ENCODE measurements at places on chromosomes 12 and 14. TPM values are rescaled to one million over a fixed set of nuclear protein-coding genes. Genes with fewer than 3 reads are reported as not detected.

DNA sequence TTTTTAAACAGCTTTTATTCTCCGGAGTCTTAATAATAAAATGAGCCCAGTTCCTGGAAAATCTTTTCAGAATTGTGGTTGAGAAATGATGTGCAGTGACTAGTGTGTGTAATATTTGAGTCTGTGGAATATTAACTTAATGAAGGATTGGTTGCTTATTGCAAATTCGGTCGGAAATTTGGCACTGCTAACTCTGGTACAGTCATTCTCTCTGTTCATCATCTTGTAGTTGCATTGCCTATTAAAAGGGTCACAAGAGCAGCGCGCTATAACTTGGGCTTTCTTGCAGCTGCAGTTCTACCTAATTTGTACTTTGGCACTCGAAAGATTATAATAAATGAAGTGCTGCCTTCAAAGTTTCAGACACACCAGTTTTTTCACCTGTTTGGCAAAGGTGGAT, 146.0 kb downstream of the FLRT2 start:
- no peak for DNase-seq
- H3K27me3 ChIP-seq, result no peaks in the 10 kb centered on the region
- H3K36me3 ChIP-seq, result no peaks in the 10 kb centered on the region
- H3K4me3 ChIP-seq, result no peak overlapping the region
- no peak overlapping the region for H3K27ac ChIP-seq
- no peaks in the 10 kb centered on the region for H3K4me1 ChIP-seq

GRCh38 chr12:51653431-51653830, 62.4 kb downstream of the SCN8A start:
- no peak overlapping the region for H3K4me3 ChIP-seq
- H3K36me3 ChIP-seq, result no peaks in the 10 kb centered on the region
- H3K4me1 ChIP-seq, result no peaks in the 10 kb centered on the region
- H3K27me3 ChIP-seq, result no peaks in the 10 kb centered on the region
- no peak overlapping the region for H3K27ac ChIP-seq
- no peak for DNase-seq

GRCh38 chr12:13052421-13052820, 8.2 kb downstream of the FAM234B start:
- DNase-seq, result no peak
- H3K4me3 ChIP-seq, result no peak overlapping the region
- no peak overlapping the region for H3K27ac ChIP-seq

DNA sequence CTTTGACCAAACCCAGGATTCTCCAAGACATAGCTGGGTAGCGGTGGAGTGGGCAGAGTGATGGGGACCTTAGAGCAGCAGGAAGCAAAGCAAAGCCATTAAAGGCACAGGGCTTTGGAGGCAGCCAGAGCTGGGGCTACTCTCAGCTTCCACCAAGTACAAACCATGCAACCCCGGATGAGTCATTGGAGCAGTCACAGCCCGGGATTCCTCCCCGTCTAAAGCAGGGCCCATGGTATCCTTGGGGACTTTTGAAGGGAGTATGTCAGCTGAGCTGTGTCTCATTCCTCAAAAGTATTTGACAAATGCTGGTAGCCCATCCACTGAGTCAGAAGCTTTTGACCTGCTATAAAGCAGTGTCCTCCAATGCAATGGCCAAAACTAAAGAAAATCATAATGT, 9.7 kb upstream of the IFI27 start:
- H3K4me3 ChIP-seq, result no peak overlapping the region
- no peak overlapping the region for H3K27ac ChIP-seq
- H3K27me3 ChIP-seq, result no peaks in the 10 kb centered on the region
- H3K36me3 ChIP-seq, result no peaks in the 10 kb centered on the region
- DNase-seq, result no peak

DNA sequence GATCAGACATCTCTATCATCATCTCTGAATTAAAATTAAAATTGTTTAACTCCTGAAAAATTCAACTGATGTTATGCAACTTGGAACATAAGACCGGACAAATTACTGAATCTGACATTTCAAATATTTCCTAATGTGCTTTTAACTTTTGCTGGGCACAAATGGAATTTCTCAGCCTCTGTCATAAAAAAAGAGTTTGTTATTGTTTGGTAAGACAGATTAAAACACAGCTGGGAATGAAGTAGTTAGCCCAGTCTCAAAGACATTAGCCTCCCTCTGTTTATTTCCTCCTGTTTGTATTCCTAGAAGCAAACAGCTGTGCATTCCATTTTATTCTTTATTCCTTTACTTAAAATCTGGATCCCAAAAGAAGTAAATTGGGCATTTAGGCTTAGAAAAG, 29.4 kb downstream of the PLEKHA5 start:
- H3K36me3 ChIP-seq, result no peaks in the 10 kb centered on the region
- no peak for DNase-seq
- H3K4me3 ChIP-seq, result no peak overlapping the region
- no peak overlapping the region for H3K27ac ChIP-seq
- H3K4me1 ChIP-seq, result no peaks in the 10 kb centered on the region
- H3K27me3 ChIP-seq, result no peaks in the 10 kb centered on the region

DNA sequence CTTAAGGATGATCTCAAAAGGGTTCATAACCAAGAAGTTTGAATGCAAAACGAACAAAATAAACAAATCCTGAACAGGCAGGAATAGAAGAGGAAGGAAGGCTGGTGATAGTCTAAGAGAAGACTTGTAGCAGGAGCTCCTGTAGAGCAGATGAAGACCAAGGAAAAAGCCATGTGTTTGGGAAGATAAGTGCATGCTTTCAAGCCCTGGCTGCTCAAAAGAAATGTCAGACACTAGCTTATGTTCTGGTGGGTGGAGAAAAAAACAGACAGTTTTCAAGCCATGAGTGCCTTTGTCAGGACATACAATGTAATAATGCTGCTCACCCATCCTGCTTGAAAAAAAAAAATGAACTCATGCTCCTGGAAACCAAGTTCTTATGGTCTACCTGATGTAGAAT, 27.4 kb downstream of the TAOK3 start:
- H3K4me1 ChIP-seq, result peaks cover 21% of the 10 kb centered on the region
- H3K36me3 ChIP-seq, result no peaks in the 10 kb centered on the region
- DNase-seq, result no peak
- H3K4me3 ChIP-seq, result no peak overlapping the region
- H3K27me3 ChIP-seq, result no peaks in the 10 kb centered on the region

GRCh38 chr14:27672047-27672446, 1074.2 kb upstream of the NOVA1 start:
- no peaks in the 10 kb centered on the region for H3K36me3 ChIP-seq
- DNase-seq, result no peak
- H3K27ac ChIP-seq, result no peak overlapping the region
- no peak overlapping the region for H3K4me3 ChIP-seq
- H3K27me3 ChIP-seq, result no peaks in the 10 kb centered on the region

- no peak overlapping the region for H3K4me3 ChIP-seq
- no peaks in the 10 kb centered on the region for H3K4me1 ChIP-seq
- peaks cover 4% of the 10 kb centered on the region for H3K27me3 ChIP-seq
- no peak overlapping the region for H3K27ac ChIP-seq
These were observed 42.1 kb downstream of the B4GALNT3 start for GRCh38 chr12:501722-502447.

- no peak overlapping the region for H3K27ac ChIP-seq
- H3K4me1 ChIP-seq, result no peaks in the 10 kb centered on the region
- H3K4me3 ChIP-seq, result no peak overlapping the region
- DNase-seq, result no peak
These were observed 22.4 kb downstream of the PALS1 start for GRCh38 chr14:67263499-67264149.

DNA sequence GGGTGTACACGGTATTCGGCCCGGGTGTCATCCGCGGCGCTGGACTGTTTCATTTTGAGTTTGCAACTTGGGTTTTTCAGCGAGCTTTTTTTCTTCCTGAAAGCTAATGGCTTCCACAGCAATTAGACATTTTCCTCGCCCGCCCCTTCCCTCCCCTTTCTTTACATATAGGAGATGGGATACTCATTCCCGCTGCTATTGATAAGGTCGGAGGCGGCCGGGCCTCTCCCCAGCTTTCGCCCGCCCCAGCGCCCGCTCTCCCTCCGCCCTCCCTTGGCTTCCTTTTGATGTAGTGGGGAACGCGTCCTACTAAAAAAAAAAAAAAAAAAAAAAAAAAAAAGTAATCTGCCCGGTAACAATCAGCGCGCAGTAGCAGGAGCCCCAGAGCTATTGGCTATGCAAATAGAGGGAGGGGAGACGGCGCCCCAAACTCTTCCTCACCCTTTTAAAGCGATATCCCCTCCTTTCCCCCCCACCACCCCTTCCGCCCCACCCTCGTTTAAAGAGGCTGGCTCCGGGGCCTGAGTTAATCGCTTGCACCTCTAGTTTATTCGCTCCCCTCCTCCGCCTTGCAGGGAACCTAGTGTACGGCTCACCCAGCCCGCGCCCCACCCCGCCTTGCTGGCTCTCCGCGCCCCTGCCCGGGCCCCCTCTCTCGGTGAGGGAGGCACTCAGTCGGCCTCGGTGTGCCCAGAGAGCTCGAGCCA, 1.7 kb upstream of the CCND2 start:
- DNase-seq, result peak; percentile 74
- H3K36me3 ChIP-seq, result no peaks in the 10 kb centered on the region
- peak overlapping the region; percentile 86 for H3K27ac ChIP-seq

DNA sequence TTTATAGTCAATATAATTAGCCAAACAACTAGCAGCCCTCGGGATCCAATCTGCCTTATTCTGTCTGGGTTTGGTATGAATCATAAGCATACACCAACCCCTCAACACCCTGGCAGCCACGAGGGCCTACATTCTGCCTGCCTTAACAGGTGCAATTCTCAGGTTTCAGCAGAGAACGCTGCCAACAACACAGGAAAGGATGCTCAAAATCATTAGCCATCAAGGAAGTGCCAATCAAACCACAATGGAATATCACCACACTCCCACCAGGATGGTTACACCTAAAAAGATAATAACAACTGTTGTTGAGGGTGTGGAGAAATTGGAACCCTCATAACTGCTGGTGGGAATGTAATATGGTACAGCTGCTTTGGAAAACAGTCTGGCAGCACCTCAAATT, 122.8 kb downstream of the TTC7B start:
- H3K4me3 ChIP-seq, result no peak overlapping the region
- H3K27ac ChIP-seq, result no peak overlapping the region
- H3K36me3 ChIP-seq, result no peaks in the 10 kb centered on the region
- no peak for DNase-seq
- no peaks in the 10 kb centered on the region for H3K27me3 ChIP-seq
- no peaks in the 10 kb centered on the region for H3K4me1 ChIP-seq

DNA sequence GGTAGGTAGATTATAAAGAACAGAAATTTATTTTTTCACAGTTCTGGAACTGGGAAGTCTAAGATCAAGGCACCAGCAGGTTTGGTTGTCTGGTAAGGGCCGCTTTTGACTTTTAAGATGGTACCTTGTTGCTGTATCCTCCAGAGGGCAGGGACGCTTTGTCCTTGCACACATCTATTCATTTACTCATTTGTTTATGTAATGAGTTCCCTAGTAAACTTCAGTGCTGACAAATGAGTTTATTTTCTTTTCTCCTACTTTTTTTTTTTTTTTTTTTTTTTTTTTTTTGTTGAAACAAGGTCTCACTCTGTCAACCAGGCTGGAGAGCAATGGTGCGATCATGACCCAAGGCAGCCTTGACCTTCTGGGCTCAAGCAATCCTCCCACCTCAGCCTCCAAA, 195.7 kb downstream of the FBXL14 start:
- no peaks in the 10 kb centered on the region for H3K36me3 ChIP-seq
- DNase-seq, result no peak
- no peak overlapping the region for H3K27ac ChIP-seq

DNA sequence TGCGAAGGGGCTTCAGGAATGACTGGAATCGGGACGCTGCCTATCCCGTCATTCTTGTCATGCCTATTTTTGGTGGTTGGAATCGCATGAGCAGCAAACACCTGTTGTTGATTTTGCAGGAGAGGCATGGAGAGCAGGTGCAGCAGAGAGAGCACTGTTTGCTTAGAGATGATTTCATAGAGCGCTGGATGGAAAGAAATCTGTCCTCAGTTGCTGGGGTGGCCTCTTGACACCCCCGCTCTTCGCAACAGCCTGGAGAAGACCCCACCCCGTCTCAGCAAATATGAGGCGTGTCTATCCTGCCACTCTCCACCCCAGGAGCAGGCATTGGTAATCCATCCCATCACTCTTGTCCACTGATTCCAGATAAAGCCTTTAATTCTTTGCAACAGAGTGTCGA, 19.3 kb upstream of the NCOR2 start:
- no peak overlapping the region for H3K27ac ChIP-seq
- H3K4me1 ChIP-seq, result no peaks in the 10 kb centered on the region

GRCh38 chr12:85281636-85282312, 1.8 kb downstream of the ALX1 start:
- H3K4me1 ChIP-seq, result no peaks in the 10 kb centered on the region
- no peak overlapping the region for H3K27ac ChIP-seq
- peaks cover 5% of the 10 kb centered on the region for H3K27me3 ChIP-seq
- no peaks in the 10 kb centered on the region for H3K36me3 ChIP-seq
- H3K4me3 ChIP-seq, result no peak overlapping the region

DNA sequence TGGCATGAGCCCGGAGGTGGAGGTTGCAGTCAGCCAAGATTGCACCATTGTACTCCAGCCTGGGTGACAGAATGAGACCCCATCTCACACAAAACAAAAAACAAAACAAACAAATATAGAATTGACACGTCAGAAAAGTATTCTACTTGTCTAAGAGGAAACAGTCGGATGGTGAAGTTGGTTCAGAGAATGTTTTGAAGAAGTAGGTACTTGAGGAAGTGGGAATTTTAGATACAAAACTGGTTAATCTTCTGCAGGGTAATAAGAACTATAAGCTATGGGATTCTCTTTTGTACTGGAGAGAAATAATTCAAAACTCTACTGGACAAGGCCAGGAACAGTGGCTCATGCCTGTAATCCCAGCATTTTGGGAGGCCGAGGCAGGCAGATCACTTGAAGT, 14.6 kb upstream of the TCTN1 start:
- H3K36me3 ChIP-seq, result no peaks in the 10 kb centered on the region
- peaks cover 10% of the 10 kb centered on the region for H3K4me1 ChIP-seq
- DNase-seq, result no peak
- H3K27ac ChIP-seq, result peak overlapping the region; percentile 53
- no peak overlapping the region for H3K4me3 ChIP-seq

- no peaks in the 10 kb centered on the region for H3K36me3 ChIP-seq
- no peaks in the 10 kb centered on the region for H3K4me1 ChIP-seq
- no peak for DNase-seq
- no peak overlapping the region for H3K4me3 ChIP-seq
- H3K27me3 ChIP-seq, result no peaks in the 10 kb centered on the region
These were observed 55.0 kb downstream of the TBK1 start for GRCh38 chr12:64506955-64507354.

Gene ADAMTS20
- total RNA-seq, result not detected

Gene KIF5A
- total RNA-seq, result 2.2 TPM

Gene PTHLH
- total RNA-seq, result not detected

Gene SELPLG
- total RNA-seq, result 21.0 TPM

Gene COCH
- 6.8 TPM for total RNA-seq

Gene SDSL
- 1.3 TPM for total RNA-seq

Gene HECTD4
- total RNA-seq, result 39.9 TPM

Gene COX8C
- not detected for total RNA-seq

Gene PRKCH
- total RNA-seq, result 38.7 TPM

Gene AICDA
- total RNA-seq, result 11.5 TPM

Gene OASL
- 2.6 TPM for total RNA-seq
